Stimulated activated CD4-positive, alpha-beta T cell treated with anti-CD3 and anti-CD28 coated beads, TNF-alpha, amount 100 ng/mL, for 48 hours (primary cell): ENCODE measurements at places on chromosomes 11 and 22.

GRCh38 chr11:93541884-93542810, 1.0 kb downstream of the SMCO4 start:
- no peak for DNase-seq

GRCh38 chr11:6567371-6567745, 36.1 kb downstream of the RRP8 start:
- no peak for DNase-seq

DNA sequence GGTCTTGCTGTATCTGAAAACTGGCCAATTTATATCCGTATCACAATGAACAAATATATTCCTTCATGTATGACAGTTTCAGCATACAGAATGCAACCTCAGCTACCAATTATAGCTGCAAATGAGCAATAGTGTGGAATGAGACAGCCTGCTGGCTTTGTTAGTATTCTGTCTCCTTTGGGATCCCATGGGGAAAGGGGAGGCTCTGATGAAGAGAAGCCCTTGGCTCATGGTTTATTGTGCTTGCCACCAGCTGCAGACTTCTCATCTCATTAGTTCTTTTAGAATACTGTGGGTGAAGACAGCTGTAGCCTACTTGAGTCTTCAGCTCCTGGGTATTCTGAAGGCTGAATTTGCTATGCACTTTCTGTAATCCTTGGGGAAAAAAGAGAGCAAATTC, 42.4 kb downstream of the PITPNB start:
- DNase-seq: no peak

DNA sequence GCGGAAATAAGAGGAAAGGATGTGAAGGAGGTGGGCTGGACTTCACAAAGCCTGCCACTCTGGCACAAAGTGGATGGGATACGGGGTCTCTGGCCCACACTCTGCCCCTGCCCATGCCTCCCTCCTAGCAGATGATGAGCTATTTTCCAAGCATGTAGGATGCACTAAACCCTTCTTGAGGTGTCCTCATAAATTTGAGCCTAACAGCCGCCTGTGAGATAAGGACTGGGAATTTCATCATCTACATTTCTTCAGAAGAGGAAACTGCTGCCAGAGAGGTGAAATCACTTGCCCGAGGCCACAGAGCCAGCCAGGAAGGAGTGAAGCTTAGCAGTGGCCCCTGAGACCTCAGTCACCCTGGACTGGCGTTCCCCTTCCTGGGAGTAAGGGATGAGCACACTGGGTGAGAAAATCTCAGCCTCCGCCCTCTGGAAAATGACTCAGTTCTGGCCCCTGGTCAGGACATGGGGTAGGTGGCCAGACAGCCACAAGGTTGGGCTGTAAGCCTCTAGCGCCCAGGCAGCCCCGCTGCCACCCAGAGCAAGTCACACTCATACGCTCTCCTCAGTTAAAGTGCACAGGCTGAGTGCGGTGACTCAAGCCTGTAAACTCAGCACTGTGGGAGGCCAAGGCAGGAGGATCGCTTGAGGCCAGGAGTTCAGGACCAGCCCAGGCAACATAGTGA, 27.9 kb downstream of the MB start:
- no peak for DNase-seq

DNA sequence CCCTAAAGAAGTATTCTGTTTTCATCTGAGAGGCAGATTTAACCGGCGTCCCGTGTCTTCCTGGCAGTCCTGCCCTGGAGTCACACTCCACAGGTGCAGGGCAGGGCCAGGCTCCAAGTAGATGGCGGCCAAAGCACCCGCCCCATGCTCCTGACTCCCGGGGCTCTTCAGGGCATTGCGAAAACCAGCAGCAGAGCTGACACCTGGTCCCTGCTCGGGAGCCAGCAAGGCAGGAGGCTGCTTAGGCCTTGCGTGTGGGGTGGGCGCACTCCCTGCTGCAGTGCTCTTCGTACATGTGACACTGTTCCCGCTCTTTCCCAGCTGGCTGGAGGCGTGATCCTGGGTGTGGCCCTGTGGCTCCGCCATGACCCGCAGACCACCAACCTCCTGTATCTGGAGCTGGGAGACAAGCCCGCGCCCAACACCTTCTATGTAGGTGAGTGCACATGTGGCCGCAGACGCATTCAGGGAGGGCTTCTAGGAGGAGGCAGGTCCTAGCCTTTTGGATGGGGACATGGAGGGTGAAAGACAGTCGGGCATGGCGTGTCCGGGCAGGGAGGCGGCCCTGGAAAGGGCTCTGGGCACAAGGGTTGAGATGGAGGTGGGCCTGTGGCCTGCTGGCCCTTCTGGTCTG, 10.3 kb upstream of the TSSC4 start:
- no peak for DNase-seq

- no peak for DNase-seq
These were observed 16.0 kb upstream of the CCDC90B start for GRCh38 chr11:83302151-83302550.

- DNase-seq: no peak
These were observed 122.6 kb downstream of the MICAL2 start for GRCh38 chr11:12232817-12233601.

DNA sequence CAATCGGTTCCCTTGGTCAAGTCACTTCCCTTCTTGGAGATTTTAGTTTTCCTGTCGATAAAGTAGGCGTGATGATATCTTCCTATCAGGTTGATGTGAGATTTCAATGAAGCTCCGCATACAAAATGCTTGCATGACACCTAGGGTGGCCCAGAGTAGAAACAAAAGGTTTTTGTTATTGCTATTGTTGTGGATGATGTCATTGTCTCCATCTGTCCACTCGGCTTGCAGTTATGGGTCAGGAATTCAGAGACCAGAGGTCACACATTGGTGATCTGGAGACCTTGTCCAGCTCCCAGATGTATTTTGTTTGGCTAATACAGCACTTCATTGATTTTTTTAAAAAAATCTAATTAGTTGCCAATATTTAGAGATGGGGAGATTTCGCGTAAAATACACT, 382.1 kb downstream of the MN1 start:
- DNase-seq: no peak

DNA sequence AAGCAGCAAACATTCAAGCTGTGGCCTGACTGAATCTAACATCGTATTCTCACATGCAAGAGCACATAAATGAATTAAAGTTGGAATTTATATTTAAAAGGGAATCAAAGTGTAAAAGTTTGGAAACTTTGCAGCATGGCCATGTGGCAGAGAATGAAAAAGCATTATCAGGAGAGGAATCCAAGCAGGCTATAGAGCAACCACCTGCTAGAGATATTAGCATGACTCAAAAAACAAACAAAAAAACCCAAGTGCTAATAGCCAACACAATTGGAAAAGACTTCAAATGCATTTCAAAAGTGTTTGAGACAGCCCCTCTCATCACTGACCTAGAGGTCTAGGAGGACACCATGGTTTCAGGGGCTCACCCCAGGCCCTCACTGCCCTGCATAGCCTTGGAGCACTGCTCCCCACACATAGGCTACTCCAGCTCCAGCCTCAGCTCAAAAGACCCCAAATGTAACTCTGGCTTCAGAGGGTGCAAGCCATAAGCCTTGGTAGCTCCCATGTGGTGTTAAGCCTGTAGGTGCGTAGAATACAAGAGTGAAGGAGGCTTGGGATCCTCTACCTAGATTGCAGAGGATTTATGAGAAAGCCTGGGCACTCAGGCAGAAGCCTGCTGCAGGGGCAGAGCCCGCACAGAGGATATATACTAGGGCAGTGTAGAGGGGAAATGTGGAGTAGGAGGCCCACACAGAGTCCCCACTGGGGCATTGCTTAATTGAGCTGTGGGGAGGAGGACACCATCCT, 1.7 kb upstream of the KRTAP5-7 start:
- DNase-seq: no peak
